ENCODE measurements at places on chromosomes 13 and 19. TPM values are rescaled to one million over a fixed set of nuclear protein-coding genes. Genes with fewer than 3 reads are reported as not detected.

MEF2B gene
- total RNA-seq: 1.5 TPM

SCAF1 gene
- total RNA-seq: 78.1 TPM

PEAK3 gene
- total RNA-seq: not detected

CD22 gene
- 0.92 TPM for total RNA-seq

CCDC194 gene
- total RNA-seq: not detected

UNC13A gene
- total RNA-seq: 6.2 TPM

CCL25 gene
- 1.4 TPM for total RNA-seq

TPRX1 gene
- not detected for total RNA-seq

ZNF45 gene
- 19.2 TPM for total RNA-seq

PSG3 gene
- total RNA-seq: not detected

OR4F17 gene
- not detected for total RNA-seq

IRS2 gene
- 30.1 TPM for total RNA-seq

KLK11 gene
- total RNA-seq: 1.4 TPM

DHPS gene
- 71.2 TPM for total RNA-seq

PSG2 gene
- not detected for total RNA-seq

RAB3A gene
- total RNA-seq: 6.7 TPM

MISP gene
- 20.8 TPM for total RNA-seq
